ENCODE measurements at places on chromosomes 3 and 15.

DNA sequence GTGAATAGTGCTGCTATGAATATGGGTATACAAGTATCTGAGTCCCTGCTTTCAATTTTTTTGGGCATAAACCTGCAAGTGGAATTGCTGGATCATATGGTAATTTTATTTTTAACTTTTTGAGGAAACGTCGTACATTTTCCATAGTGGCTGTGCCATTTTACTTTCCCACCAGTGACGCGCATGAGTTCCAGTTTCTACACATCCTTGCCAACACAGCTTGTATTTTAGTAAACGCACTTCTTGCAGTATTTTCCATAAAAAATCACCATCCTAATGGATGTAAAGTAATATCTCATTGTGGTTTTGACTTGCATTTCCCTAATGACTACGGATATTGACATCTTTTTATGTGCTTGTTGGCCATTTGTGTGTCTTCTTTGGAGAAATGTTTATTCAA, 105.0 kb downstream of the NFKBIZ start:
- no peak for DNase-seq

DNA sequence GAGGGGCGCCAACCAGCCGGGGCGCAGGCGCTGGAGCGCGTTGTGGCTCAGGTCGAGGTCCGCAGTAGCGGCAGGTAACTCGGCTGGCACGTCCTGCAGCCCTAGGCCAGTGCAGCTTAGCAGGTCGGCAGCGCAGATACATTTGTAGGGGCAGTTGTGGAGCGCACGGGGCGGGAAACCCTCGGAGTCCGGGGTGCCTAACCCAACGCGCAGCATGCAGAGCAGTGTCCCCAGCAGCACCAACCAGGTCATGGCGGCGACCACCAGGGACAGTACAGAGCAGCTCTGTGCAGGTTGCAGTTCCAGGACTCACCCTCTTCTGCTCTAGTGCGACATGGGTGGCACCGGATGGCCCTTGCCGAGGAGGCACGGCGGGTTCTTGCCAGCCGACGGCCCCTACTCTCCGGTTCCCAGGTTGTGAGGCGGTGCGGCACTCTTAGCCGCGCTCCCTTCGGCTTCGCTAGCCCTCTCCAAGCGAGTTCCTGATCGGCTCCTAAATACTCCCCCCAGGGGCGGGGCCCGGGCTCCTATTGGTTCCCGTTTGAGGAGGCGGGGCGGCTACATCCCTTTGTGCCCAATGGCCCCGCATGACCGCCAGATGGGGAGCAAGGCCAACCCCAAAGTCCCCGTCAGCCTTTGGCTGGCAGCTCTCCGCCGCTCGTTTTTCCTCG, at the start of gene AMIGO3:
AMIGO3 (minus strand) TSS at position 471 of the 671 bp plus-strand sequence; CDS start at position 252, 219 bp downstream.
- peak; percentile 96 for DNase-seq

DNA sequence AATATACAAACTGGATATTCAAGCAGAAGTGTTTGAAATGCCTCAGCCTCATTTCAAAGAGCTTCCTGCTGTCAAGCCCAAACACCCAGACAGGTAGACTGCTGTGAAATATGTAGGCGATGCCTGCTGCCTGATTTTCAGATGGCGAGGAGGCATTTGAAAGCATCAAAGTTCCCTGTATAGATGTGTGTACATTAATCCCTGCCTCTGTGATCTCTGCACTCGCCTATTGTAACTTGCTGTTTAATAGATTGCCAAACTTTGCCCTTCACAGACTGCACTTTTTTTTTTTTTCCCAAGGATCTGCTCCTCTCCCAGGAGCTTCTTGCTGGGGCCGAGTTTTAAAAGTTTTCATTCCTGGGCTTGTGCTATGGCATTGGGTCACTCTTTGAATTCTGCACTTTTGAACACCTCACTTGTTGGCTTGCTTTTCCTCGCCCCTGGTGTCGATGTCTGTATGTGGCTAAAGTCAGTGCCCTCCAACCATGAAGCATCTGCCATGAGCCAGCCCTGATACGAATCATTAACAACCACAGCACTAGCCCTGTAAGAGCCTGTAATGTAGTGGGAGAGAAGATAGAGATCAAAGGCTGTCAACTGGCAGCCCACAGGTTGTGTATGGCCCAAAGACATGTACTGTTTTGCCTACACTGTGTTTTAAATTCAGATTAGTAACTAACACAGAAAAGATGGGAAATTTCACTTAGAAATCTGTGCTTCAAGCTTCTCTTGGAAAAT, 287.6 kb upstream of the ICE2 start:
- DNase-seq: no peak

DNA sequence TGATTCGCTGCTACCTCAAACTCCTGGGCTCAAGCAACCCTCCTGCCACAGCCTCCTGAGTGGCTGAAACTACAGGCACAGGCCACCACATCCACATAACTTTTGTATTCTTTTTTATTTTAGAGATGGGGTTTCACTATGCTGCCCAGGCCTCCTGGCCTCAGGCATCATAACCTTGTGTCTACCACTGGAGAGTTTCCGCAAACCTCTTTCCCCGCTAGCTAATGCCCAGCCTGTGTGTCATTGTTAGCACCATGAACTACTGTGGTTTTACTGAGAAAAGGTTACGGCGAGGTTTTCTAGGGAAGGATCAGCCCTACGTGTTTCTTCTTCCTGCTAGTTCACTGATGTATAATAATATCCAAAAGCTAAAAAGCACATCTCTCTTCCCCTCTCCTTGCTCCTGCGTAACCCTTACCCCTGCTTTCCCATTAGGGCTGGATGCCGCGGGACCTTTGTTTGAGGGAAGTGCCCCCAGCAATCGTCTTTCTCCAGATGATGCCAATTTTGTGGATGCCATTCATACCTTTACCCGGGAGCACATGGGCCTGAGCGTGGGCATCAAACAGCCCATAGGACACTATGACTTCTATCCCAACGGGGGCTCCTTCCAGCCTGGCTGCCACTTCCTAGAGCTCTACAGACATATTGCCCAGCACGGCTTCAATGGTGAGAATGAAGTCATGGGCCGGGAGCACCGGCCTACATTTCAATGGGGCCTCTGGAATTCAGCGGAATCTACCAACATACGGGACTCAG, 113.7 kb downstream of the LIPC start:
- DNase-seq: peak; percentile 39

DNA sequence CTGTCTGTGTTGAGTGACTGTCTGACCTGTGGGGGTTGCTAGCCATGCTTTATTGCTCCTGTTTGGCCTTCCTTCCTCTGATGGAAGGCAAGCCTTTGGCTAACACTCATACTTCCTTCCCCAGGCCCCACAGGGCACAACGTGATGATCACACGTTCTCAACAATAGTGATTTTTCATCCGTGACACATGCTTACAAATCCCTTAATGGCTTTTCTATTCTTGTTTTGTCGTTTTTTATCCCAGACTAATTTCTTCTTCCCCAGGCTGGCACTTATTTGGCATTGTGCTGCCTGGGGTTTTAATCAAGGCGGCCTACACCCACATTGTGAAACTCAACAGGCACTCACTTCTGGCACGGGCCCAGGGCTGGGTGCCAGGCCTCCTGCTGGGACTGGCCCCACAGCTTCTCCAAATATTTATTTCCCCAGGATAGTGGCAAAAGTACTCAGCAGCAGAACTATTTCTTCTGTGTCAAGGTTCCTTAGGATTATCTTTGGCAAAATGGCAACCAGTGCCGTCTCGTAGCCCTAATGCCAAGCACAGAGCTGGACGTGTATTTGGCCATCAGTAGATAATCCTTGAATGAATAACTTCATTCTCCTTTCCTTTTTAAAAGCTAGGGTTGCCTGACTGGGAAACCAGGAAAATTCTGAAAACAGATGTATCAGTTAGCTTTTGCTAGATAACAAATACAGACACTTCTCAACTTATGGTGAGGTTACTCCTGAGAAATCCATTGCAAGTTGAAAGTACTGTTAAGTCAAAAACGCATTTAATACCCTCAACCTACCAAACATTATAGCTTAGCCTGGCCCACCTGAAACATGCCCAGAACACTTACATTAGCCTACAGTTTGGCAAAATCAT, 30.6 kb downstream of the CMTM7 start:
- peak; percentile 96 for DNase-seq

DNA sequence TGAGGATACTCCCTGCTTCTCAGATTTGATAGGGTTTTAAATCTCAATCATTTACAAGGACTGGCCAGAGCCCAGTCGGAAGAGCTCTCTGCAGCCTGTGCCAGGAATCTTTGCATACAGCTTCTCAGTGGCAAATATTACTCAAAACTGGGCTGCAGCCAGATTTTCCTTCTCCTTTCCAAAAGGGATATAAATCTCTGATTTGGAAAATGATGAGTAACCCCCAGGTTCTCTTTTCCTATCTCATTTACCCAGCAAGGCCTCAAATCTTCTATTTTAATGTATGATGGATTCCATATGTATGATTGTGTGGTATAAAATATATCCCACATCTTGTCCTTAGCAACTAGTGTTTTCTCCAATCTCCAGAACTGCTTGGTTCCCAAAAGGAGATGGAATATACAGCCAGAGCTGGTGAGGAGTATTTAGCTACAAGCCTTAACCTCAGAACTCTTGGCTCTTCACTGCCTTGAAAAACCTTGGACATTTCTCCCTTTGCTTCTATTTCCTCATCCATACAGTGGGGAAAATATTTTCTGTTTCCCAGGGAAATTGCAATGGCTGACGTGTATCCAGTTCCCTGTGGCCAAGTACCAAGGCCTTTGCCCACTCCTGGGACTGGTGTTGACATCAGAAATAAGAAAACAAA, 114.4 kb downstream of the ATG7 start:
- DNase-seq: peak; percentile 16

- DNase-seq: no peak
Observed at GRCh38 chr15:47412802-47413201, 304.5 kb upstream of the SEMA6D start.

- DNase-seq: no peak
Observed at GRCh38 chr3:73759297-73759711, 134.6 kb upstream of the PDZRN3 start.

DNA sequence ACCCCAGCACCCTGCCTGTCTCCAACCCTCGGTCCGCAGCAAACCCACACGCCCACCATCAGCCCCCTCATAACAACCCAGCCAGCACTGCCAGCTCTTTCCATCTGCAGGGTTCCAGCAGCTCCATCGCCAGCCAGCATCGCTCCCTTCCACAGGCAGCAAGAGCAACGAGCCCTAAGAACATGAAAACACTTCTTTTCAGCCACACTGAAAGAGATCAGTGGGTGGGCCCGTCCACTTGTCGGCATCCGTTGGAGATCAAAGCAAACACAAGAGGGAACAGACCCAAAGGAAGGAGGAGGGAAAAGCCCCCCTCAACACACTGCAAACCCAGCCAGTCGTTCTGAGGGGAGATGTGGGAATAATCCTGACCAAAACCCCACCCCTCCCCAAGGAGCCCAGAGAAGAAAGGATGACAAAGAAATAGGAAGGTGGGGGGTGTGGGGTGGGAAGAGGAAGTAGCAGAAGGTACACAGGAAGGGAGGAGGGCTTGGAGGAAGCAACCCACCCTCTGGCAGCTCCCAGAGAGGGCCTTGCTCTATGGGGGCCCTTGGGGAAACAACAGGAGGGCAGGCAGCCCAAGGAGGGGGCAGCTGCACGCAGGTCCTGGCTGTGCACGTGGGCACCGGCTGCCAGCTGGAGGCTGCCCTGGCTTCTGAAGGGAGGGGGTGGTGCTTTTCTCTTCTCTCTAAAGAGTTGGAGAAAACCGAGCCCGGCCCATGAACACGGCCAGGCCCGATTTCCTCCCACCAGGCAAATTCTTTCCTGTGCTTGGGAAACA, 473.6 kb upstream of the PROK2 start:
- DNase-seq: no peak

DNA sequence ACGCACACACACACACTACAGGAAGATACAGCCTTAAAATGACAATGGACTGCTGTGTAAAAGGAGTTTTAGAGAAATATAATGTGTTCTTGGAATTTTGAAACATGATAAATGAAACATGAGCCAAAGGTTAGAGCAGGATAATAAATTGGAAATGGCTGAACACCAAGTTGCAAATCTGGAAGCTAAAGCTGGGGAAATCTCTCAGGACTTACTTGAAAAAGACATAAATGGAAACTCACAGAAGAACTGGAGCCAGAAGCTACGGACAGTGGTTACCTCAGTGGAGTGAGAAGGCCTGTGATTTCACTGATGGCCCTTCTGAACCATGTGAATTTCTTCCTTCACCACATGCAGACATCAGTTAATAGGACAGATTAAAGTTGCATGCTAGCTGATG, 37.3 kb upstream of the ATP10A start:
- DNase-seq: no peak

DNA sequence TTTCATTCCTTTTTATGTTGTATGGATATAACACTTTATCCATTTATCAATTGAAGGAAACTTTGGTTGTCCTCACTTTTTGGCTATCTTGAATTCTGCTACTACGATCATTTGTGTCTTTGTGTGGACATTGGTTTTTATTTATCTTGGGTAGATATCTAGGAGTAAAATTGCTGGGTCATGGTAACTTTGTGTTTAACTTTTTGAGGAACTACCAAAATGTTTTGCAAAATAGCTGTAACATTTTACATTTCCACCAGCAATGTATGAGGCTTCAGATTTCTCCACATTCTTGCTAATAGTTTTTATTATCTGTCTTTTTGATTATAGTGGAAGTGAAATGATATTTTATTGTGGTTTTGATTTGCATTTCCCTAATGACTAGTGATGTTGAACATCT, 55.6 kb downstream of the TLNRD1 start:
- no peak for DNase-seq

DNA sequence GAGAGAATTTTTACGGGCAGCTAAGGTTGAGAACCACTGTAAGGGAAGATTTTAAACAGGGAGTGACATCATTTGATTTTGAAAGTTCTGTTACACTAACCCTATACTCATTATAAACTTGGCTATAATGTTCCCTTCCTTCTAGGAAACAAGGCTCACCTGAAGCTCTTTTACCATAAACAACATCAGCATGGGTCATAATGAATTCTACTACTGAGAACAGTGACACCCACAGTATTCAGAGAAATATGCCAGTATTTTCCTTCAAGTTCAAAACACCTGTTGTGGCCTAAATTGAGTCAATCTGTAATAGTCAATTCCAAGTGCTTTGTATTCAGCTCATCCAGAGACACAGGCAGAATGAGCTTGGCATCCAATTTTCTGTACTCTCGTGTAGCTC, 175.3 kb upstream of the STT3B start:
- no peak for DNase-seq

DNA sequence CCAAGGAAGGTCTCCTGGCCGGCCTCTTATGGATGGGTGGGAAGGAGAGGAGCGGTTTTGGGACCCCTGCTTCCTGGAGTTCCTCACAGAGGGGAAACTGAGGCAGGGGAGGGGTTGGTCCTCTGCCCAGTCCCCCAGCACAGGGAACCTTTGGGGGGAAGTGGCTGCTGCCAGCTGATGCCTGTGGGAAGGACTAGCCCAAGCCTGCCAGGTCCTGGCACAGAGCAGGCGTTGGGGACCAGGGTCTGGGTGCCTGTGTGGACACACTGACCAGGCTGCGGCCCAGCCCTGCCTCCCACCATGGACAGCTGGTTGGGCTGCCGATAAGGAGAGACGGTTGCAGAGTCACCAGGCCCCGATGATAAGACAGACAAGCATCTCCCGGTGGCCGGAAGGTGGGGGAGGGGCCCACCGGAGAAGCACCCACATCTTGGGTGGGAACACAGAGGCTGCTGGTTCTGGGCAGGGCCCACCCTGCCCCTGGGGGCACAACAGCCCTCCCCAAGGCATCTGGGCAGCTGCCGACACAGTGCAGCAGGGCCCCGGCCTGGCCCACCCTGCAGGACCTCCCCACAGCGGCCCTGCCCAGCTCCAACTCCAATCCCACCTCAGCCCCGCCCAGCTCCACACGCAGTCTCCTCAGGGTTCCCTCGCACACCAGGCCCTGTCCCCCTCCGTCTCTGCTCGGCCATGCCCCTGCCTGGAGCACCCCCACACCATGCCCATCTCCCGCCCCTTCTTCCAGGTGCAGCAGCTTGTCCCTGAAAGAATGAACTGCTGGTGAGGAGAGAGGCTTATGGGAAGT, 50.7 kb downstream of the DNAJB8 start:
- DNase-seq: no peak
